ENCODE measurements at places on chromosomes 2 and 18.

- no peak for DNase-seq
Measured at GRCh38 chr2:150374492-150374891, 113.0 kb downstream of the RND3 start.

DNA sequence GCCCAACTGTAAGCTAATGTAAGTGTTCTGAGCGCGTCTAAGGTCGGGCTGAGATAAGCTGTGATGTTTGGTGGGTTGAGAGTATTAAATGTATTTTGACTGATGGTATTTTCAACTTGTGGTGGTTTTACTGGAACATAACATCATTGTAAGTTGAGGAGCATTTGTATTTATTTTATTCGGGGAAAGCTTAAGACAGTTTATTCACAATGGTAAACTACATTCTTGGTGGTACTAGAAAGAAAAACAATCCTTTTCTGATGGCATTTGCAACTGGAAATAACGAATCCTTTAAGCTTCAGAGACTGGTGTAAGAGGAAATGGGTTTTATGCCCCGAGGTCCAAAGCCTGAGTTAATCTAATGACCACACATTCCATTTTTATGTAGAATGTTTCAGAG lies 283.3 kb upstream of the NETO1 start:
- no peak for DNase-seq

DNA sequence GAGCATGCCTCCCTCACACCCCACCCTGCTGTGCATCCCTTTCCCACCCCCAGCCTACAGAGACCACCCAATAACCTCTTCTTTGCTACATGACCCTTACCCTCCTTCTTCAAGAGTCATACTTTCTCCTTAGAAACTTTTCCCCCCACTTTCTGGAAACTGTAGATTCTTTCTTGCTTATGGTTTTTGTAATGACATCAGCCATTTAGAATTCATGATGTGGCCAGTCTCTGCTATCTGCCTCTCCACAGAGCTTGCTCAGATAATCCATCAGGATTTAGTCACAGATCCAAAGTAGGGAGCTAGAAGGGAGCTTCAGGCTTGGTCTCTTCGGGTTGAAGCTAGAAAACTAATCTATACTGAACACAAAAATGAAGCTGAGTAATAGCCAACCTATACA lies 36.5 kb downstream of the GALM start:
- no peak for DNase-seq

- no peak for DNase-seq
Measured at GRCh38 chr2:2597712-2598111, 266.6 kb upstream of the MYT1L start.

- no peak for DNase-seq
Measured at GRCh38 chr2:15073664-15074063, 441.1 kb downstream of the LRATD1 start.

GRCh38 chr18:55593888-55594287 lies 5.9 kb upstream of the TCF4 start:
- no peak for DNase-seq

- no peak for DNase-seq
Measured at GRCh38 chr2:236089271-236090026, 78.7 kb downstream of the GBX2 start.

DNA sequence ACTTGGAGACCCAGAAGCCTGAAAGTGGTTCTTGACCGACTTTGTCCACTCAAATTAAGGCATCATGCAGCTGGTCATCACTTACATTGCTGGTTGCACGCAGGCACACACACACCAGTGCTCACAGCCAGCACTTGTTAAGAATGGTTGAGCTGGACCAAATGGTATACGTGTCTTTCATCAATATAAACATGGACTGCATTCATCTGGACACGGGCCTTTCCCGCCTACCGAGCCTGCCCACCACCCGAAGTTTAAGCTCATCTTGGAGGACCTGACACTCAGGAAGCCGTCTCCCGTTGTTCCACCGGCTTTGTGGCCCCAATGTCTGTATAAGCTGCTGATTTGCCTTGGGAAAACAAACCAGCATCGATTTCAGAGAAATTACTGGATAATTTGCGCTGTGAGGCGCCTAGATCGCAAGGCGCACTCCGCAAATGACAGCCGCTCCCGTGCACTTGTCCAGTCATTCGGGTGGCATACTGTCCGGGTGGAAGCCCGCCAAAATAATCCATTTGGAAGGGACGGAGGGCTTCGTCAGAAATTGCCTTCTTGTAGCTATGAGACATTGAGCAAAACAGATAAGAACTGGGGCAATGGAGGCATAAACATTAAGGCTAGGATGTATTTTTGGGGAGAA lies 40.1 kb upstream of the AKAIN1 start:
- DNase-seq: no peak

- DNase-seq: peak; percentile 40
Measured at GRCh38 chr2:43273529-43273928, 47.1 kb upstream of the ZFP36L2 start.

GRCh38 chr2:62340994-62341484 lies 145.1 kb downstream of the B3GNT2 start:
- DNase-seq: peak; percentile 92

- no peak for DNase-seq
Measured at GRCh38 chr2:143692162-143692561, 562.9 kb downstream of the ARHGAP15 start.

DNA sequence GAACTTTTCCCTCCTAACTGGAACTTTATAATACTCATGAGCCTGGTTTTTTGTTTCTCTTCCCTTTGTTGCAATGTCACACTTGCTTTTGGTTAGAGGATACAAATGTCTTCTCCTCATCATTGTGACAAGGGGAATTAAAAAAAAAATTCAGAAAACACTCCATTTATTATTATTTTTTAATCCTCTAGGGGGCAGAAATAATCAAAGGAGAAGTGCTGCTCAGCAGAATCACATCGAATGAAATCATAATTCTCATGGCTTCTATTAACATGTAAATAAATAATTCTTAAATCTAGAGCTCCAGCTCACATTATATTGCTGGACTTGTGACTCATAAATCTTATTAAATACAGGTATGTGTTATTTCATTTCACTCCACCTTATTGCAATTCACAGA lies 273.8 kb downstream of the TRIB2 start:
- no peak for DNase-seq

GRCh38 chr18:79560042-79560860 lies 119.4 kb upstream of the CTDP1 start:
- DNase-seq: no peak

DNA sequence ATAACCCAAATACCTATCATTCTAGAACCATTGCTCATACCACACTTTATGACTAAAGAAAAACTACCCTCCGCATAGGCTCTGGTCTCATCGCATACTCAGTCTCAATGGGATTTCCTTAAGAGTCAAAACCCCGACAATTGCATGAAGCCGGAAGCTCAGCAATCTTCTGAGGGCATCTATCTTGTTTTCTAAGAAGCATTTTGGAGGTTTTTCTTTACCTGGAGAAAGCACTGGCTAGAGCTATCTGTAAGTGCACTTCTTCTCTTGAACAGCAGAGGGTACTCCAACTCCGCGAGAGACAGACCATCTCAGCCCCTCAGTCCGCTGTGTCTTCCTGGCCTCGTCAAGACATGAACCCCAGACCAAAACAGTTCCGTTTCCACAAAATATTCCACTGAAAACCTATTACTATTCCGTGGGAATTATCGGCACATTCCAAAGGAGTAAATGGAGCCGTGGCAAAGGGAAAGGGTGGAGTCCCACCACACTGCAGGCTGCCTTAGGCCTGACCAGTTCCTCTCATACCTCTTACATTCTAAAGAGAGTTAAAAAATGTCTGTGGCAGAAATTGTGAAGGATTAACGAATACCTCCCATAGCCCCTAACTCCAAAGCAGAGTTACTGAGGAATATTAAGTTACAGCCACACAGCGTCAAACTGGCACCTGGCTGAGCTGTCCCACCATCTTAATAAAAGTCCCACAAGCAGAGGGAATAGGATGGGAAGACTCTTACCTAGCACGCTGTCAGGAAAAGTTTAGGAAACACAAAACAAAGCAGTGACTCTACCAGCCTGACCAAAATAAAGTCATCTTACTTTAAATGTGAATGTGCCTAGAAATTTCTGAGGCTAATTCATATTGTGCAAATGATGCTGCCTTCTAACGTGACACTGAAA lies 325.6 kb upstream of the VRK2 start:
- DNase-seq: peak; percentile 22

DNA sequence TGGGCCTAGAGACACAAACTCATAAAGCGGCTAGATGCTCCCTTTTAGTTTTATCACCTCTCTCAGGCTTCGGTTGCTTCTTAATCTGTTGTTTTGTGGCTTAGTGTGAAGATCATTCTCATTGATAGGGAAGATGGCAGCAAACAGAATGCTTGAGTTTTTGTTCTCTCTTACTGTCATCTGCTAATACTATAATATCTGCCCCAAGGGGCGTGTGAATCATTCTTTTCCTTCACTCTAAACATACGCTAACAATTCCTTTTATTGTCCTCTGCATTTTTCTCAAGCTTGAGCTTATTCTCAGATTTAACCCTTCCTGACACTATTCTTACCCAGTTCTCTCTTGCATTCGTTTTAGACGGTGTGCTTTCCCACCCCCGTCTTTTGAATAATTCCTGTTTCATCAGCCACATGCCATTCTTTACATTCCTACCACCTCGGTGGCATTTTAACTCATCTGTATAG lies 323.9 kb upstream of the NRP2 start:
- no peak for DNase-seq

- DNase-seq: no peak
Measured at GRCh38 chr2:136060416-136060815, 57.5 kb downstream of the CXCR4 start.

Measured in BE2C (cell line).